ENCODE measurements at places on chromosomes 6 and 20.
A peak's percentile ranks its signal among the peaks of the same experiment; 100 is the strongest.

DNA sequence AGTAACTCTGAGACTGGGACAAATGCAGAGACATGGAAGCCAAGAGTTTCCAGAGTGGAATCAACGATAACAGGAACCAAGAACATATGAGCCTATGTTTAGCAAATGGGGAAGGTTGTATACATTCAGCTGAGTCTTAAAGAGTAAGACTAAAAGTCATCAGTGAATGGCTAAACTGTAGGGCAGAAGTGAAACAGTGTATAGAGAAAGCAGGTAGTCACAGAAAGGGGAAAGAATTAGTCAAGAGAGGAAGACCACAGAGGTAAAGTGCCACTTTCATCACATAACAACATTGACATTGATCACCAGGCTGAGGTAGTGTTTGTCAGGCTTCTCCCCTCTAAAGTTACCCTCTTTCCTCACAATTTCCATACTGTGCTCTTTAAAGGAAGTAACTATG is 306.5 kb upstream of the SPTLC3 start:
- DNase-seq: no peak

DNA sequence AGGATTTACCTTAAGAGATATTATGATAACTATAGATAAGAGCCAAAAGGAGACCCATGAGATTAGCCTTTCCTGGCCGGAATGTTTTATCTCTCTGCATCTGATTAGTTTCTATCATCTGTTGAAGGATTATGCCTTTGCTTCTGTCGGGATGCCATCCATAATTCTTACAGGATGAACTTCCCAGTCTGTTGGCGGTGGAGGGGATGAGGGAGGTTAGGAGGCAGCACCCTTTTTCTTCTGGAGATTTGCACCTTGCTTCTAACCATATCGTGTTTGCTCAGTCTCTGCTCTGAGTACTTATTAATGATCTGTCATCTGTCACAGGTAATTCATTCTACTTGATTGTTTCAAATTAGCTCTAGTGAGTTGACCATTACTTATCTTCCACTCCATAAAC is 292.1 kb downstream of the KHDC1L start:
- DNase-seq: no peak

GRCh38 chr6:36616893-36617521 is 22.8 kb downstream of the SRSF3 start:
- no peak for DNase-seq

DNA sequence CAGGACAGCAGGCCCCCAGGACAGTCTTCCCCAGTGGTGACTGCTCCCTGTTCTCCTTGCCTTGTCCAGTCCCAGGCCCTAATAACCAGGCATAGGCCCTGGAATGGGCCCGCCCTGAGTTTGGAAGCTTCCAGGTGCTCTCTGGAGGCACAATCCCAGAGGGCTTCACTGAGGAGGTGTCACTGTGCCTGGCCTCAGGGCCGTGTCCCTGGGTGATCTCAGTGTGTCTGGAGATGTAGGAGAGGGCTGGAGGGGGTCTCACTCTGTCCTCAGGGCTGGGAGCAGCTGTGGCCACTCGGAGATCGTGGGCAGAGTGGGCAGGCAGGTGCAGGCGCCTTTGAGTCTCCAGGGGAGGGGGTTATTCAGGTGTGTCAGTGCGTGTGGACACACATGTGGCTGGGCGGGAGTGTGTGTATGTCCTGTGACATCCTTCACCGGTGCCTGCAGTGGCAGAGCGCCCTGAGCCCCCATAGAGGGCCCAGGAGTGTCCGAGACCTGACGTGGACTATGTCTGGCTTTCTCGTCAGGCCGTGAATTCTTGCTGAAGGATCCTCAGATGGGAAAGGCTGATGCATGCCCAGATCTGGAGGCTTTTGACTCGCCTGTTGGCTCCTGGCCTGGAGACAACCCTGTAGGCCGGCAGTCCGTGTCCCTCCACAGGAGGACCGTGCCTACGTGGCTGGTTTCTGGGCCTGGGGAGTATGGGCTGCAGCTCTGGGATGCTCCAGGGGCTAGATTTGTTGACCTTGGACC is 5.5 kb upstream of the NPBWR2 start:
- DNase-seq: no peak

GRCh38 chr20:33899106-33899505 is 88.0 kb downstream of the CHMP4B start:
- no peak for DNase-seq

DNA sequence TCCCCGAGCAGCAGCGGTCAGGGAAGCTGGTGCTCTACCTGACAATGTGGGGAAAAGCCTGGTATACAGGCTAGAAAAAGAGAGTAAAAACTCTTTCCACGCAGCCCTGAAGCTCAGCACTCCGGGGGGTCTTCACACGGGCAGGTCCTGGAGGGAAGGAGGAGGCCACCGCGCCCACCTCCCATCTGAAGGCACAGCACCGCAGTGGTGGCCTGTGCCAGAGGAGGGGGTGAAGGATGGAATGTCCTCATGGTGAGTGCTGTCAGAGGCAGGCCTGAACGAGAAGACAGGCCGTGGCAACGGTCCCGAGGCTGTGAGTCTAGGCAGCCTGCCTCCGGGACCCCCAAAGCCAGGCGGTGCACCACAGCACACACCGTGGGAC is 5.8 kb downstream of the SLC2A4RG start:
- no peak for DNase-seq

DNA sequence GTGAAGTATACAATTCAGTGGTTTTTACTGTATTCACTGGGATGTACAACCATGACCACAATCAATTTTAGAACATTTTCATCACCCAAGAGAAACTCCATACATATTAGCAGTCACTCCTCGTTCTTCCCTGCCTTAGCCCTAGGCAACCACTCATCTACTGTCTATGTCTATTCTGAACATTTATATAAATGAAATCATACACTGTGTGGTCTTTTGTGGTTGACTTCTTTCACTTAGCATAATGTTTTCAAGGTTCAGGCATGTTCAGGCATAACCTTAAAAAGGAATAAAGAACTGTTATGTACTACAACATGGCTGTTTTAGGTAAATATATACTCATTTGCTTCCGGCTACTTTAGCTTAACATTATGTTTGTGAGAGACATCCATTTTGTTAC is 37.3 kb downstream of the BLTP3A start:
- DNase-seq: no peak

GRCh38 chr6:95230071-95230740 is 347.1 kb upstream of the MANEA start:
- peak; percentile 10 for DNase-seq

DNA sequence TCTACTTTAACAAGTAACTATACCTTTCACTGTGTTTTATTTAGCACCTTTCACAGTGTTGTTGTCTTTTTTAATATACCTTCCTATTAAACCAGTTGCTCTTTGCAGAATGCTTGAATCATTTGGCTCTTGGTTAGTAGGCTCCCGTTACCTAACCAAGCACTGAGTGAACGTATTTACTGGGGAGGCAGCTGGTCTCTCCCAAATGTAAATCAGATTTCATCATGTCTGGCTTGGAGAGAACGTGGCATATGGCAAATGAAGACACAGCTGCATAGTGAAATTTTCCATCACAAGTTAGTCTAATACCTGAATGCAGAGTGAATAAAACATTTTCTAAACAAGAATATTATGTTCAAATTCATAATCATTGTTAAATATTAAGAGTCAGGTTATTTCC is 12.4 kb downstream of the HTR1E start:
- no peak for DNase-seq

DNA sequence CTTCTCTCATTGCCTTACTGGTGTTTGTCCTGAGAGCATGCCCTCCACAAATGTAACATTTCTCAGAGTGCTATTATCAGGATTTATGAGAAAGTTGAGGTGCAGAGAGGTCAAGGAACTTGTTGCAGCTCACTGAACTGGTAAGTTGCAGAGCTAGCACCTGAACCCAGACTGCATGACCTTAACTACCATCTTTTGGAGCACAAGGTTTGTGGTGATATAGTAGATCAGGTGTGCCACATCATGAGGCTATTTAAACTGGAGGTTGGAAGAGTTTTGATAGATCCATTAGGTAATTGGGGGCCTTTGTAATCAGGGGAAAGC is 112.0 kb upstream of the CITED2 start:
- no peak for DNase-seq

DNA sequence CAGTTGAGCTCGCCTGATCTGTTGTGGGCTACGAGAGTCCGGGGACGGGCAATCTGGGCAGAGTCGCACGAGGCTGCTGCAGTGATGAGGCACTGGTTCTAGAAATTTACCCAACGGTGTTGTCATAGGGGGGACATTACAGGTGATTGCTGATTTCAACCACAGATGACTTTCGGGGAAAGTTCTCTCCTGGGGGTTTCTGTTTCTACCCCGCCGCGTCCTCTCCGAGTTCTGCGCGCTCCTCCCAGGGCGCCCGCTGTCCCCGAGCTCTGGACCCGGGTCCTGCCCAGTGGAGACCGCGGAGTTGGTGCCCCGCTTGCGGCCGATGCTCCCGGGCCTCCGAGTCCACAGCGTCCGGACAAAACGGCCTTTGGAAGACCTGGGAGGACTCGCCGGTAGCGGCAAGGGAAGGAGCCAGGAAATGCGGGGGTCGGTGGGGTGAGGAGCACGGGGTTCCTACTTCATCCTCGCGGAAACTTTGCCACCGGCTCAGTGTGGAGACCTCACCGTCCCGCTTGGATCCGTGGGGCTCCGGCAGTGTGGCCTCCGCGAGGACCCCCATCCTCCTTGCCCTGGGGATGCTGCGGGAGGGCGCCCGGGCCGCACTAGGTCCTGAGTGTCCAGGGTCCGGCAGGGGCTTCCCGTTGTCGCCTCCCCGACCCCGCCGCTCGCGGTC is 12.3 kb upstream of the RAET1L start:
- DNase-seq: no peak

- DNase-seq: peak; percentile 17
Observed at GRCh38 chr6:139801571-139802321, 427.3 kb upstream of the CITED2 start.

DNA sequence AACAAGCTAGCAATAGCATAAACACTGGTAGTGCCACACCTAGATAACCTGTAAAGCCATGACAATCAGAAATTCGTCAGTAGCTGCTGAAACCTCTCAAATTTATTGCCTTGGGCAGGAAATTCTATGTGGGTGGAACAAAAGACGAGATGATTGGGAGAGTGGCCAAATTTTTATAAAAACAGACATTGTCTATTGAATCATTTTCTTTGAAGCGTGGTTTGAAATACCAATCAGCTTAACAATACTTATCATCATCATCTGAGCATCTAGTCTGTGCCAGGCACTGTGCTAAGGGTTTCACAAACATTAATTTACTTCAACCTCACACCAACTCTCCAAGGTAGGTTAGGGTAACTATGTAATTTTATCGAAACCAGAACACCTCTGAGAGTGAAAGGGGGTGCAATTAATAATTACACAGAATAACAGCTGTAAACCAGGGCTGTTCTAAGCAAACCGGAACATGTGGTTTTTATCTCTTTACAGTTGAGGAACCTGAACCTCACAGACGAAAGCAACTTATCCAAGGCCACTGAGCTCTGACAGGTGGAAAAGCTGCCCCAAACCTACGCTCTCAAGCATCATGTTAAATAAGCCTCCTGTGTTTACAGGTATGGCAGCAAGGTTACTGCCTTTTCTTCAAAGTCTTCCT is 43.4 kb downstream of the NHSL1 start:
- no peak for DNase-seq

- DNase-seq: no peak
Observed at GRCh38 chr6:160279850-160280249, 21.2 kb upstream of the SLC22A2 start.

DNA sequence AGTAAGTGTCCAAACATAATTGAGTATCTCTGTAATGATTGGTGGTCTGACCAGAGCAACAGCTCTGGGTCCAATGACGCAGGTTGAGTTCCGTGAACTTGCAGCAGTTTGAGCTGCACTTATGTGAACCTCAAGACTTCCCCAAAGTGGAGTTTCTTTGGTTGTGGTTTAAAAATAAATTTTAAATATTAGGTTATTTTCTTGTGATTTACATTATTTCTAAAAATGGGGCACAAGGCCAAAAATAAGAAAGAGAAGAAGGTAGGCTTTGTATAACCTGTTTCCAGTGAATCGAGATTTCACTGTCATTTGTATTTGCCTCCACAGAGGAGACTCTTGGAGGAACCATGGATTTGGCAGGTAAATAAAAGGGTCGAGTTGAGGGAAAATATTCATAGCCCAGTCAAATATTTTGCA is 166.4 kb upstream of the ZNF217 start:
- DNase-seq: no peak

- DNase-seq: no peak
Observed at GRCh38 chr6:128492386-128492785, 28.0 kb downstream of the PTPRK start.

GRCh38 chr6:147453361-147453760 is 55.1 kb upstream of the SAMD5 start:
- DNase-seq: no peak

DNA sequence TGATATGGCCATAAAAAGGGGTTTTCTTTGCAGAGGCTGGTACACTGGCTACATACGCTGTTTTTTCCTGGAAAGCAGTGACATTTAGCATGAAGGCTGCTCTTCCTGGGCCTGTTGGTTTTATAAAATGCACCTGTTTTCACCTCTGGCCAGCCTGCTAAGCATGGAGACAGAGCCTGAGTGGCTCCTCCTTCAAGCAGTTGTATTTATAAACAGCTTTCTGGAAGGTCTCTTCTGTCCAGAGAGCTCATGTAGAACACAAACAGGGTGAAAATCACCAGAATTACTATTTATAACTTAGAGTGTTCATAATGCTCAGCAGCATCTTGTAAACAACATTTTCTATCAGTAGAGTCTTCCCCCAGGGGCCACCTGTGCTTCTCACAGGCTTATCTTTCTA is 109.0 kb downstream of the FOXO3 start:
- no peak for DNase-seq

DNA sequence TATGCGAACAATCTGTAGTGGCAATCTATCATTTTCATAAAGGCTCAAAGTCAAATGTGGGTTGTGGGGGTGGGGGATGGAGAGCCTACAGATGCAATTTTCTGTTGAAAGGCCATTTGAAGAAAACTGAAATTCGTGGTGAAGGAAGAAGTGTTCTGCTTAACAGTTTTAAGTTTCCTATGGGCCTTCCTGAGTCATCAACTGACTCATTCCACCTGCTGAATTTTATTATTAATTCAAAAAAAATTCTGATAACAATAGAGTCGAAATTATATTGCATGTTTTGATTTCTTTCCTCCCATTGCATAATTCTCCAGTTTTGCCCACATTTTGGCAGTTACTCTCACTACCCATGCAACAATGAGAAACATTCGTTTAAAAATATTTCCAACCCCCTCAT is 622.3 kb upstream of the ARID1B start:
- no peak for DNase-seq
